Activated CD4-positive, alpha-beta memory T cell treated with anti-CD3 and anti-CD28 coated beads for 36 hours (primary cell): ENCODE measurements at places on chromosomes 2 and 18. TPM values are rescaled to one million over a fixed set of nuclear protein-coding genes. Genes with fewer than 3 reads are reported as not detected.

- no peak for DNase-seq
Observed at GRCh38 chr2:241289597-241289996, 25.9 kb downstream of the HDLBP start.

DNA sequence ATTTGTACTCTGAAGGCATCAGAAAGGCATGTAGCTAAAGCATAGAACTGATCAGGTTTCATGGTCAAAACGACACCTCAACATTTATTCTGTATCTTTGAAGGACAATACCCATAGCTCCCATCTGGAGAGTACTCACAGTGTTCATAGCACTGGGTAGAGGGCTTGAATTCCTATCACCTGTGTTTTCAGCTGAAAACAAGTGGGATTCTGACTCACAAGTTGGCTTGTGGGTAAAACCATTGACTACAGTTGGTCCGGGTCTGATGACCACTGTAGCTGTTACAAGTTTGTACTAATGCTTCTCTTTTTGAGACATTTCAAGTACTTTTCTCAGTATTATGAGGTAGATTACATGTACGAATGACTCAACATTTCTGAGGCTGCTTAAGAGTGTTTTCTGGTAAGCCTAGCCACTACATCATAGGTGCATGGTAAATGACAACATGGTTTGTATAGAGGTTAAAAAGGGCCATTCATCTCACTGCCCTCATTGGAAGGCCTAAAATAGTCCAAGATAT is 68.6 kb upstream of the PELI1 start:
- peak; percentile 80 for DNase-seq

DNA sequence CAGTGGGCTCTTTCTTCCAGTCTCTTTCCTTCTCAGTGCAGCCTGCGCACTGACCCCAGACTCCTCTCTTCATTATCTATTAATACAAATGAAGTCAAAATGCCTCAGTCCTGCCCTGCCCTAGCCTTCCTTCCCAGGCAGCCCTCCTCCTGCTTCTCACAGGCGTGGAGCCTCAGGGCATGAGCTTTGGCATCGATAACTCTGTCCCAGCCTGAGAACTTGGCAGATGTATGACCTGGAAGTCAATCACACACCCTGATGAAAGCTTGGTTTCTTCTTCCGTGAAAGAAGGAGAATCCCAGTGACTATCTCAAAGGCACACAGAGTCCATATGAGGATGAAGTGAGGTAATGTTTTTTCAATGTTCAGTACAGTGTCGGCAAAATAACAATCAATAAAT is 600.7 kb upstream of the ID2 start:
- no peak for DNase-seq

- DNase-seq = no peak
Observed at GRCh38 chr18:46466234-46467160, 190.5 kb downstream of the LOXHD1 start.

DNA sequence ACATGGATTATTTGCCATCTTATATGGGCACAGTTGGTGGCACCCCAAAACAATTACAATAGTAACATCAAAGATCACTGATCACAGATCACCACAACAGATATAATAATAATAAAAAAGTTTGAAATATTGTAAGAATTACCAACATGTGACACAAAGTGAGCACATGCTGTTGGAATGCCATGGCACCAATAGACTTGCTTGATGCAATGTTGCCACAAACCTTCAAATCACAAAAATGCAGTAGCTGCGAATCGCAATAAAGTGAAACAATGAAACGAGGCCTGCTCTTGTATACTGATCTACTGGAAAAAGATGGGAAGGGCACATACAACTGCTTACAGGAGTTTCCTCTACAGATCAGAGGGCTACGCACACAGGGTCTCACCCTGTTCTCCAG is 32.2 kb upstream of the AMMECR1L start:
- no peak for DNase-seq

DNA sequence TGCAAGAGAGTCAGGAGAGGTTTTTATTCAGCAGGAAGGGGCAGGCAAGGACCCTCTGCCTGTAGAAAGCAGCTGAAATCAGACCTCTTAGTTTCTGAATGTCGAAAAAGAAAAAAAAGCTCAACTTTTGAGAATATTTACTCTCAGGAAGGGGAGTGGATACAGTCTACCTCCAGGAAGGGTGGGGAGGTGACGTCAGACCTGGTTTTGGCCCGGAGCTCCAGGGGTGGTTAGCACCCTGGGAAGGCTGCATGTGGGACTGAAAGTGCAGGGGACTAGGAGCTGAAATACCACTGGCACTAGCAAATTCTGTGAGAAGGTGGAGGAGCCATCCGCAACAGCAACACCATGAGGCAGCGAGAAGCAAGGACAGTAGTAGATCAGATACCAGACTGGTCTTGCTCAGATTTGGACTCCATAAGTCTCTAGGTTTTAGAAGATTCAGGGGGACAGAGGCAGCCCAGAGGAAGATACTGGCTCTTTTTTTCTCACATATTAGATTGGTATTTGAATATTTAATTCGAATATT is 19.8 kb downstream of the MC2R start:
- DNase-seq = no peak

DNA sequence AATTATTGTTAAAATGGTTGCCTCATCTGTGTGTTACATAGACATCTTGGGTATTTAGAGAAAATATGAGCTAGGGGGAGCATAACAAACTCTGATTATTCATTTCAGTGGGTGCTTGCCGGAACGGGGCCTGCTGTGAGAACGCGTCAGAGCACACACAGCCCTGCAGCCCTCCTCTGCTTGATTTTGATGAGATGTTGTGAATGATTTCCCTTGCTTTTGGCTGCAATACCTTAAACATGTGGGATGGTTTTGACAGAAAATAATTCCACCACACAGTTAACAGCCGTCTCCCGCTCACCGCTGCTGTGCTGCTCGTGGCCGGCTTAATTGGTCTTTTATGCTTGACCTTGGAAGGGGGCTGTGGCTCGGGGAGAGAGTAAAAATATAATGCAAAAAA is 49.9 kb upstream of the TXNDC2 start:
- no peak for DNase-seq

- no peak for DNase-seq
Observed at GRCh38 chr2:164890544-164890943, 48.9 kb upstream of the COBLL1 start.

- DNase-seq = peak; percentile 63
Observed at GRCh38 chr2:179020156-179020750, 29.7 kb downstream of the CCDC141 start.

DNA sequence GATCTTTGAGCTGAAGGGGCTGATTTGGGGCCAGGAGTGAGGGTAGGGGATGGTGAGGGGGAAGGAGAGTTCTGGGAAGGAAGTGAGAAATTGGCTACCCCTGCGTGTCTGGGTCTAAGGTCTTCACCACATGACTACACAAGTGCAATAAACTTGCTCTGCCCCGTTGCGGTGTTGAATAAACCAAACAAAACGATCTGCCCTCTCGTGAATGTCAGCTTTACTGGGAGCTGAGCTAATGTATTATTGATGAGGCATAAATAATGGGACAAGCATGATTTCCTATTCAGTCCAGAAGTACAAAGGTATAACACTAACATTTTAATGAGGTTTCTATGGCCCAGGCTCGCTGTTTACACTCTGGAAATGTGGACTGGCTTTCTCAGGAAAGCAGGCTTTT is 8.0 kb upstream of the CFAP221 start:
- no peak for DNase-seq

DNA sequence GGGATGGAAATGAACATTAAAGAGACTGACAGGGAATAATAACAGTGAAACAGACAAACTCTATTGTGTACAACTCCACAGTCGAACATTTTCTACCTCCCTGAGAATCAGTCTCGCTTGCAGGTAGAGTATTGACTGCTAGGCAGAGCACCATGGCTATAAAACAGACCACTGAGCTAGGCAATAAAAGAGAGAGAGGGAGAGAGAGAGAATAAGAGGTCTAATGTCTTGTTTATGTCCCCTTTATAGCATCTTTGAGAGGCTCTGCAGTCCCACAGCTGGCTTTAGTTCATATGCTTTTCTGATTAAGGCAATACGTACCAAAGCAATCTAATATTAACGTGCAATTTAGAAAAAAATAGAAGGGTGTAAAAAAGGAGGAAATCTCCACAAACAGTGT is 652.6 kb downstream of the NRXN1 start:
- no peak for DNase-seq

DNA sequence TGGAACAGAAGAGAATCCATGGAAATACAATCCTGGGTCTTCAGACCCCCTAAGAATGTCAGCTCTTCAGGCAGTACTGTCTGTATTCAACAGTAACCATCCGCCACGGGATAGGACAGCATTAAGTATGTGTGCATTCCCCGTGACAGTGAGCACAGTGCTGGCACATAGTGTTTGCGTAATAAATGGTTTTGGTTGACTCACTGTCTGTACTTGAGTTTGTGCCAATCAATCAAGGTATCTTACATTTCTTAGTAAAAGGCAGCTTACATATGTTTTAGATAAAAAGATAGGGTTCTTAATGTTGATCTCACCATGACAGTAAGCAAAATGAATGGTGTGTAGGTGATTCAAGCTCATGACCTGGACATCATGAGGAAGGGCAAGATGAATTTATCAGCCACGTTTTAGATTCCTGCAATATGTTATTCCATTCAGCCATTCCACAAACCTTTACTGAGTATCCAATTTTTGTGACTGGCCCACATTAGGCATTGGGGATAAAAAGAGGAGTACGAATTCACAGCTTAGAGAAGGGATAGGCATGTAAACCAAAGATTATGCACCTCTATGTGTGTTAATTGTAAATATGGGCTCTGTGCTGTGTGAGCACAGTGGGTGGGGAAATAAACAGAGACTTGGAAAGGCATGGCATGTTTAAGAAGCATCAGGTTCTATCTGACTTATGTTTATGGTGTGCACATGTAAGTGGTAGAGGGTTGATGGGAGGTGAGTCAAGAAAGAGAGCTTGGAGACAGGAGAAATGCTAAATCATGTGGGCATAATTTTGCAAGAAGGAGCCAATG is 258.8 kb downstream of the SLC8A1 start:
- no peak for DNase-seq

GRCh38 chr2:73174941-73175662 is 27.3 kb upstream of the NOTO start:
- DNase-seq = no peak

GRCh38 chr2:26805241-26805676 is 19.4 kb downstream of the CENPA start:
- no peak for DNase-seq

DNA sequence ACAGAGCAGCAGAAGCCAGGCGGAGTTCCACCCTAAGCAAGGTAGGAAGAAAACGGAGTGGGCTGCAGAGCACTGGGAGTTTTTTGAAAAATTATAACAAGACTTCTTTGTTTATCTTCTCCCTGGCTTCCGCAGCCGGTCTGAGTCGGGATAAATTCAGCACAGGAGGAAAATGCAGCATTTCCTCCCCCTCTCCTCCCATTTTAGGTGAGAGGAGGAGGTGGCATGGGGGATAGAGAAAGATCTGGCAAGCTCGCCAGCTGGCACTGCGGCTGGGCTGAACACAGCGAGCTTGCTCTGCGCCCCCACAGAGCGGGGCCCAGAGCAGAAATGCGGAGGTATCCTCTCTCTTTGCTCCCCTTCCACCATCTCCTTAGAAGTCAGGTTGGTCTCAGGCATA is 17.7 kb upstream of the CHRNA1 start:
- DNase-seq = no peak

GRCh38 chr18:43876286-43876685 is 599.0 kb upstream of the SYT4 start:
- no peak for DNase-seq

DNA sequence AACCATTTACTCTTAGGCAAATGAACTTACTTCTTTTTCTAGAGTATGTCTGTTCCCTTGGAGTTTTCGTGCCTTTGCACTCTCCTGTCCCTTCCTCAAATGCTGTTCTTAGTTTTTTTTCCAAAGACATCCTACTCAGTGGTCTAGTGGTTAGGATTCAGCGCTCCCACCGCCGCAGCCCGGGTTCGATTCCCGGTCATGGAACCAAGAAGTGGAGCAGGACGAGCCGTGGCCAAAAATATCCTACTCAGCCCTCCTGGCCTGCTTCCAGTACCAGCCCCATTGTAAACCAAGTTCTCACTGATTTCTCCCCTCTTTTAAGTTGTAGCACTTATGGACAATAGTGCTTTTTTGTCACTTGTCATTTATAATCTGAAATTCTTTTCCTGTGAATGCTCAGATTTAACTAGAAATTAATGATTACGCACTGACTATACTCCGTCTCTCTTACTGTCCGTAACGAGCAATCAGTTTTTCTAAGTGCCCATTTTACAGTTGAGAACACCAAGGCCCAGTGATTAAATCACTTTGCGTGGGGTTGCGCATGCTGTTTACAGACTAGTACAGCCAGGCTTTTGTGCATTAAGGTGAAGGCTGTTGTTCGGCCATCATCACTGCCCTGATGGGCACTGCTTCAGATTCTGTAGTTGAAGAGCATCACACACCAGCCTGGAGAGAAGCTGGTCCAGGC is 17.9 kb downstream of the GREB1 start:
- no peak for DNase-seq

- DNase-seq = no peak
Observed at GRCh38 chr2:225156853-225157451, 114.7 kb upstream of the DOCK10 start.

GRCh38 chr18:50154420-50154819 is 40.5 kb downstream of the MYO5B start:
- DNase-seq = no peak

GRHL1 gene
- total RNA-seq = 1.00 TPM

PSD4 gene
- total RNA-seq = 156 TPM

MTERF4 gene
- total RNA-seq = 46.0 TPM

UGGT1 gene
- 53.2 TPM for total RNA-seq
